Right lobe of liver (tissue), 6 donors: ENCODE measurements at places on chromosomes 2 and 18. TPM values are rescaled to one million over a fixed set of nuclear protein-coding genes. Genes with fewer than 3 reads are reported as not detected.

GRCh38 chr2:85826990-85827878, 61.6 kb downstream of the ST3GAL5 start:
- peak; percentile 74 for DNase-seq

- no peak for DNase-seq
Measured at GRCh38 chr2:86703704-86704361, 16.3 kb upstream of the RMND5A start.

DNA sequence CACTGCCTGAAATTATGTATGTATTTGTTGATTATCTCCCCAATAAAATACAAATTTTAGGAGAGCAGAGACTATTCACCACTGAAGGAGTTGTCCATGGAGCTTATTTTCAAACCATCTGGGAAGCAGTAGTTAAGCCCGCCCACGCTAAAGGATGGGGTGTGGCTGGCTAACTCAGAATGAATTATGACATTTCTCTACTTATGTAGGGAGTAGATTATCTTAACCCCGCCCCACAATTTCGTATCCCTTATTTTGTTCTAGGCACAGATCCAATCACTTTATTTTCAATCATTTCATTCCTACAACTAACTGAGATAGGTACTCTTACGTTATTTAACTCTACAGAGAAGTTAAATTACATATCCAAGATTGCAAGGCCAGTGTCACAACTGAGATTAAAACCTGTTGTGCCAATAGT, 1.4 kb upstream of the LAPTM4A start:
- DNase-seq: no peak

DNA sequence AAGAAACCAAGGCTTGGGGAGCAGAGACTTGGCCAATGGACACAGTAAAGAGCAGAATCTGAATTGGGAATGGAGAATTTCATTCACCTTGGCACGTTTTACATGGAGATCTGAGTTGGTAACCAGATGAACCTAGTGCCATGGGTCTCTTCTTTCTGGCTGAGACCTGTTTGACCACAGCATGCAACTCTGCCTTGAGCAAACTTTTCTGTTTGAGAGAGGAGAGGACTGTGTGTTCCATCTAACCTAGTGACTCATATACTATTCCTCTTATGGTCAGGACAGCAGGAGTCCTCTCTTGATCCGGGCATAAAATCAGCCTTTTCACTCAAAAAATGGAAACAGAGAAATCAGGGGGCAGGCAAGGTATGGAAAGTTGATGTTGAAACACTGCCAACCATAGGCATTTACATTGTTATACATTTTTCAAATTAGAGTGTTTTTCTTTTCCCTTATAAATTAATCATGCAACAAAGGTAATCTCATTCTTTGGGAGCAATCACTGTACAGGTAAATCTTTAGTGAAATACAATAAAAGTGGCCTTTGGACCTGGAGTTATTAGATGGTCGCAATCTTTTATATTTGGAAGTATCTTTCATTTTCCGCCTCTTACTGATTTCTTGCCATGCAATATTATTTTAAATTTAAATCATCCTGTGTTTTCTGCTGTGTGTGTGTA, 86.7 kb downstream of the NRP2 start:
- DNase-seq: no peak

DNA sequence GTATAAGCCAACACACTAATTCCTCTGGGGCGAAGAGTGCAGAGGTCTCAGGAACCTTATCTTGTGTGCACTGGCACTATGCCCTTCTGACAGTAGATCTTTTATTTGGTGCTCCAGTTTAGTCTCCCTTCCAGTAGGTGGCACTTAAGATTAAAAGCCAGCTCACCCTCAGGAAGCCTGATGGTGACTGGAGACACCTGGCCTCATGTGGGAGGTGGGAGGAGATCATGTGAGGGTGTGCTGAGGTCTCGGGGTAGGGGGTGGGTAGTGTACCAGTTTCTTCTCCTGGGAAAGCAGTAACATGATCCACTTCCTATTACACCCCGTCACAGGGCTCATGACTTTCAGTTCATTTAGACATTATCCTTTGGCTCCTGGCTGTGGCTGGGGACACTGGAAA, 654.9 kb downstream of the ADCYAP1 start:
- DNase-seq: no peak

- DNase-seq: no peak
Measured at GRCh38 chr2:135563793-135564192, 32.5 kb downstream of the R3HDM1 start.

DNA sequence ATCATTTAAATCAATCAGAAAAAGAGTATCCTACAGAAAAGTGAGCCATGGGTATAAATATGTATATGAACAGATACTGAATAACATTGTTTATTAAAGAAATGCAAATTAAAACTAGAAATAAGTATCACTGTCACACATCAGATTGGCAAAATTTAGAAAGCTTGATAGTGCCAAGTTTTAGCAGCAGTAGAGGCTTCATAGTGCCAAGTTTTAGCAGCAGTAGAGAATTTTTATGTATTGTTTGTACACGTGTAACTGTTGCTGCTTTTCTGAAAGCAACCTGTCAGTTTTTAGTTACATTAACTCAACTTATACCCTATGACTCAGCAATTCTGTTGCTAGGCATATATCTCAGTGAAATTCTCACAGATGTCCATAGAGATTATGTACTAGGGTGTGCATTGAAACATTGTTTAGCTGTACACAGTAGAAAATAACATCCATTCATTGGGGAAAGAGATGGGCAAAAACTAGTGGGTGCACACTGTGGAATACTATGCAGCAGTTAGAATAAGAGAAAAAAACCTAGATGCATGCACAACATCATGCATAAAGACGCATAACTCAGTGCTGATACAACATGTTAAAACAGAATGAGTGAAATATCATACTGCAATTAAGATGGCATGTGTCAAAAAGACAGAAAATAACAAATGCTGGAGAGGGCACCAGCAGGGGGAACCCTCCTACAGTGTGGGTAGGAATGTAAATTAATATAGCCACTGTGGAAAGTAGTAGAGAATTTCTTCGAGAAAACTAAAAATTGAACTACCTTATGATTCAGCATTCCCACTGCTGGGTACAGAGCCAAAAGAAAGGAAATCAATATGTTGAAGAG, 294.5 kb upstream of the NT5C1B start:
- DNase-seq: no peak

DNA sequence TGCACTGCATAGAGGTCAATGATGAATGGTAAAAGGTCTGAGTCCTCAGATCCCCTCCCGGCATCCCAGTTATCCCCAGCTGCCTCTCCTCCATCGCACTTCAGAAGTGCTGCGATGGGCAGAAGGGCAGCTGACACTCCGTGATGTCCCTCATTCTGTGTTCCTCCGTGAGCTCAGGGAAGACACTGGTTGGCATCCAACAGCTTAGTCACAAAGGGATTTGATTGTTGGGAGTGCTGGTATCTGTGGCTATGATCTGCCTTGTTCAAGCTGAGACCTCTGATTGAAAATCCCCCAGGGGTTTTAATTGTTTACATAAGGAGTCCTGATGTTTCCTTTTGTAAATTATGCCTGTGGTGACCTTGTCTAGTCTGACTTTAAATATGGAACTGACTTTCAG, 19.0 kb upstream of the SAG start:
- no peak for DNase-seq

SPC25 gene
- total RNA-seq: 0.67 TPM

DNA sequence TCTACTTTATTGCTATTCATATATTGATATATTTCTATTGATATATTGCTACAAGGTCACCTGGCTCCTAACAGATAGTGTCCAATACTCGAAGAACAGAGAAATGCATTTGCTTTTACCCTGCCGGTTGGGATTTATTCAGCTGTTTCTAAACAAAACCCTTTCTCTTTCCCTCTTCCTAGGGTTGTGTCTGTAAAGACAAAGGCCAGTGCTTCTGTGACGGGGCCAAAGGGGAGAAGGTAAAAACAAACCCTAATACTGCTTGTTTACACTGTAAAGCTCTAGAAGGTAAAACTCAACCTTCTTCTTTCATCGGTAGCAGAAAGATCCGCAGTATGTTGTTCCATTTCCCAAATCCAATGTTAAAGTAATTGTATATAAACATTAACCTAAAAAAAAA, 73.4 kb downstream of the COL4A3 start:
- no peak for DNase-seq

DNA sequence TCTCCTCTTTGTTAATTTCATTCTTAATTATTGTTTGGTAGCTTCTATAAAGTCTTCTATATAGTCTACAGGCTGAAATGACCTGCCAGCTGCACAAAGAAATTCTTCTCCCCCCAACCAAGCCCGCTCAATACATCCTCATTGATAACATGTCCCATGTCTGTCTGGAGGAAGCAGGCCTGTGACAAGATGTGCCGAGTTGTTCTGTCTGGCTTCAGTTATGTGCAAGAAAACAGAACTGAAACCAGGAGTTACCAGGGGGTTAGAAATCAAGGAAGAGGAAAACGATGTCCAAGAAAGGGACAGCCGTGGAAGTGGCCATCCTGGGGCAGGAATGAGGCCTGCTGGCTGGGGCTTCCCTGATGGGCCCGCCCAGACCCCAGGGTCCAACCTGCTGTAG, 57.6 kb downstream of the MTCL1 start:
- DNase-seq: no peak

DNA sequence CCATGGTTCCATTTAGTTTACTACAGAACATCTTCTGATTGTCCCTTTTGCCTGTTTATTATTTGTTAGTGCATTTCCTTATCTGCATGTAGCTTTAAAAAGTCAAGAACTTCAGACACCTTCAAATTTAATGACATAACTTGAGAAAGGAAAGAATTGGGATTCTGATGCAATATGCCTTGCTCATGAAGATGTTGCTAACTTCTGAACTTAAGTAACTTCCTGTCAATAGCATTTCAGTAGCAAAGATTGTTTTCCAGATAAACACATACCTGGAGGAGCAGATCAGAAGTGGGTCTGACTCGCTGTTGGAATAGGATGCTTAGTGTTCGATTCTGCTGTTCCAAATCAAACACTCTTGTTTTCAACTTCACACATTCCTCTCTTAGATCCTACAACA, 190.2 kb upstream of the LYPD1 start:
- DNase-seq: no peak

MARCHF4 gene
- not detected for total RNA-seq

DNA sequence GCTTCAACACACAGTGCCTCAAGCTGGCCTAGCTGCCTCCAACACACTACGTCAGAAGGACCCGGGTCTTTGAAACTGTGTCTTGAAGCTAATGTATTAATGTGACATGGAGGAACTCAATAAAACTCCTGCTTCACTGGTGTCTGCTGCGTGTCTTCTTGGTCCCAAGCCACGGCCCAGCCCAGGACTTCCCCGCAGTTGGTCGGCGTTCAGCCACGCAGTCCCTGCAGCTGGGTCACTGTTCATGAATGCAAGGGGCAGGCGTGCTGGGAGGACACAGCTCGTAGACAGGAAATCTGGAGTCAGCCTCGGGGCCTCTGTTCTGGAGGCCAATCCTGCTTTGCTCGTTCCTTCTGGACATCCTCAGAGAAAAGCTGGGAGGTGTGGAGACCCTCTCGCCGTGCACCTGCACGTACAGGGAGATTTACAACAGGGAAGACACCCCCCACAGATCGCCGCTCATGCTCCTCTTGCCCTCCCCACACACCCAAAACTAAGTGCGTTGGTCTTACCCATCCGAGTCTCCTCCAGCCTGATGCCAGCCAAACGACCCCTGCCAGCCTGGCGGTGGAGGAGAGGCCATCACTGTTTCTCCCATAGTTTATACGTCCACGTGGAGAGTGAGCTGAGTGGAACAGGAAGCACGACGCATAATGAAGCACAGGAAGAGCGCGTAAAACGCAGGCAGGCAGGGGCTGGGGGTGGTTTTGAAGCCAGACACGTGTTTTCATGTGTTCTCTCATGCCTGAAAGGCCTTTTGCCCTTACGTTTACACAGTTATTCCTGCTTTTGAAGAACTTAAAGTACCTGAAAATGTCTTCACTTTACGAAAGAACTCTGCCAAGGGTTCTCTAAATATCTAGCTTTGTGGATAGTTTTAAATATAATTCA, 39.7 kb downstream of the ADI1 start:
- DNase-seq: no peak

DNA sequence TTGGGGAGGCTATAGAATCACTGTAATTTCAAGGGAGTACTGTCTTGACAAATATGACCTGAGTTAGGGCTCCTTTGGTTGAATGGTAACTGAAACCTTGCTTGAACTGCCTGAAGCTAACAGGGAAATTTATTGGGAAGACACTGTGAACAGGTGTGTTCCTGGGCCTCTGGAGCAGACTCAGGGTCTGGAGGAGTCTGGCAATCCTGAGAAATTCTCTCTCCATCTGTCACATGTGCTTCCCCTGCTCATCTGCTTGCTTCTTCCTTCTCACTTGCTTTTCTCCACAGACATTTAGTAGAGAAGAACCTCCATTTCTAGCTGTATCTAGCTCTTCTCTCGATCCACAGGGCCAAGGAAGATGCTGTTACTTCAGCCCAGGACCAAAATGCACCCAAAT, 476.5 kb downstream of the LRP1B start:
- DNase-seq: no peak

DNA sequence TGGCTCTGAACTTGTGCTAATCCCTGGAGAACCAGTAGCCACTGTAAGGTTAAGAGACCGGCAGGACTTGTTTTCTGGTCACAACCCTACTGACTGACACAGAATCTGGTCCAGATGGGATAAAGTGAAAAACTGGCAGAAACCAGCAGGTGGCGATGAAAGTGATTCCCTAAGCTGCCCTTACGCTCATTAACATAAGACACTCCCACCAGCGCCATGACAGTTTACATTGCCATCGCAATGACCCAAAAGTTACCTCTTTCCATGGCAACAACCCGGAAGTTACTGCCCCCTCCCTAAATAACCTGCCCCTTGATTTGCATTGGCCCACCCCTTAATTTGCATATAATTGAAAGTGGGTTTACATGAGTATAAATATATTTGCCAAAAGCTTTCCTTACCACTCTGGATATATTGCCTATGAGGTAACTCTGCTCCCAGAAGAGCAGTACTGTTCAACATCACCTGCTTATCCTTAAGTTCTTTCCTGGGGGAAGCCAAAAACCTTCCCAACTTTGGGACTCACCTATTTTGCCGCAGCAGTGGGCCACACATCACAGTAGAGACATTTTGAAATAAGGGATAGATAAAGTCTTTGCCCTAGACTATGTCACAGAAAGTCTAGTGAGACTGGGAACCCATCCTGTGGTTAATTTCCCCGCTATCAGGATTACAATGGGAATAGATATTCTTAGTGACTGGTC, 35.8 kb upstream of the AFF3 start:
- no peak for DNase-seq

GRCh38 chr18:63292831-63293683, 26.5 kb downstream of the BCL2 start:
- DNase-seq: no peak

DNA sequence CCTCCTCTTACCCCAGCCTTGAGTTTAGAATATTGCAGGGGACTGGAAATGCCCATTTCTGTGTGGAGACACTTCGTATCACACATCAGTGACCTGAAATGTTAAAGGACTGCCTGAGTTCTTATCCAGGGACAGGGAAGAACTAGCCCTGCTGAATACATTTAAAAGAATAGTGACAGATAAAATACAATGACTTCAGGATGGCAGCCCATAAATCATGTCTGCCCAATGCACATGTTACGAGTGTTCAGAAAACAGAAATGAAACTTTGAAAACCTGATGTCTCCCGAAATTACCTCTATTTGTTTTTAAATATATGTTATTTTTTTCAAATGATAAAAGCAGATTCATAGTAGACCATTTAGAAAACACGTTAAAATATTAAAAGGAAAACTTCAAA, 22.3 kb upstream of the RAB12 start:
- no peak for DNase-seq
